Right hindlimb (tissue), 1 donor: ENCODE measurements at places on chromosomes 6 and 20.

DNA sequence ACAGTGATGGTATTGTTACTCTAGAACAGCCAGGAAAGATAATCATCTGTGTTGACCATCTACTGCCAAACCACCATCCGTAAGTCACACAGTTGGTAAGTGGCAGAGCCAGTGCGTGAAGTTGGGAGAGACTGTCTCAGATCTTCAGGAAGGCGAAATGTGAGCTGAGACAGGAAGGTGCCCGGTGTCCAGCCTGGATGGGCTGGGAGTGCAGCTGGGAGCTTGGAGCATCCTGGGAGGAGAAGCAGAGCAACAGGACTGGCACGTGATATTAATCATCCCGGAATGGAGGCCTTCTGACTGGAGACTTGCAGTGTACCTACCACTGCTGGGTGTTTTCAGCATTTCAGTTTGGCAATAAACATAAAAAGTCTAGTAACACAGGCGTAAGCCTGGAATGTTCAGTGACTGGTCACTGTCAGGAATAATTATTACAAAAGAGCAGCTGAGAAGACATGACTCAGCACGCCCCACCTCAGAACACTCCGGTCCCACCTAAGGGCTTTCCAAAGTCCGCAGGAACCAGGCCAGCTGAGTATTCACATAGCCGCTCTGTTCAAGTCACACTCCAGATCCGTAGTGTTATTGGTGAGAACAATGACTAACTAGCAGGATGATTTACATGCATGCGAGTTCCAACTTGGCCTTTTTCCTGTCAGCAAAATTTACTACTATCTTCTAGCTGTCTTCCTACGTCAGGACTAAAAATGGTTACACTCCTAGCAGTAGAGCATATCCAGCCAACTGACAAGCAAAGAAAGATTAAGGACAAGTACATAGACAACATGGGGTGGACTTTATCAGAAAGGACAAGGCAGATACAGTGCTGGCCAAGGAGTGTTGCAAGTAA is 45.1 kb upstream of the PNRC1 start:
- DNase-seq: peak; percentile 69

GRCh38 chr6:137269803-137270202 is 50.6 kb upstream of the IFNGR1 start:
- no peak for DNase-seq

DNA sequence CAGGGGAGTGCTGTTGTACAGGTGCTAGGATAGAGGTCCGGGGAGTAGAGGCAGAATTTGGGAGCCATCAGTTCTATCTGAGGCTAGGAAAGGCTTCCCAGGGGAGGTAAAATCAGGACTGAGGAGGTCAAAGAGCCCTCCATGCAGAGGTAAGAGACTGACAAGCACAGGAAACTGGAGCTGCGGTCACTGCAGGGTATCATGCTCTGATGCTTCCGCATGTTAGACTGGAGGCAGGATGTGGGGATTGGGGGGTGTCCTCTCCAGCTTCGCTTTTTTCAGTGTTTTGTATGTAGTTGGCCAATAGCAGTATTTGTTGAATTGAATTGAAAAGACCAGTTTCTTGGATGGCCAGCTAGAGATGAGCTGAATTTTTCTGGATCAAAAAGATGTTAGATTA is 87.8 kb downstream of the SLC22A3 start:
- DNase-seq: no peak

GRCh38 chr20:64025101-64025825 is 10.7 kb upstream of the C20orf204 start:
- DNase-seq: no peak

DNA sequence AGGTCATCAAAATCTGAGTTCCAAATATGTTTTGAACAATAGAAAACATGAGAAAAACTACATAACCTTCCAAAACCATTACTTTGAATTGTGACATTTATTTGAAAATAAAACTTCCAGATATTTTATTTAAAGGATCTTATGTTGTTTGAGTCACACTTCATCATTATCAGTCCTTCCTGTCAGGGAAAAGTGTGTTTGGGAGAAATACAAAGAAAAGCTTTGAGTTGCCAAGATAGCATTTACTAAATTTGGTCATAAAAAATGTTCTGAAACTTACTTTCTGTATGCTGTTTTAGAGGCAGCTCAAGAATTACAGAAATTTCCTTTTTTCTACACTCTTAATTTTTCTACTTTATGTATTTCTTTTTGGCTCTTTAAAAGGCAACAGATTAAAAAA is 208.2 kb upstream of the RIN2 start:
- DNase-seq: no peak

- DNase-seq: no peak
Measured at GRCh38 chr6:7954477-7955200, 44.1 kb upstream of the TXNDC5 start.

DNA sequence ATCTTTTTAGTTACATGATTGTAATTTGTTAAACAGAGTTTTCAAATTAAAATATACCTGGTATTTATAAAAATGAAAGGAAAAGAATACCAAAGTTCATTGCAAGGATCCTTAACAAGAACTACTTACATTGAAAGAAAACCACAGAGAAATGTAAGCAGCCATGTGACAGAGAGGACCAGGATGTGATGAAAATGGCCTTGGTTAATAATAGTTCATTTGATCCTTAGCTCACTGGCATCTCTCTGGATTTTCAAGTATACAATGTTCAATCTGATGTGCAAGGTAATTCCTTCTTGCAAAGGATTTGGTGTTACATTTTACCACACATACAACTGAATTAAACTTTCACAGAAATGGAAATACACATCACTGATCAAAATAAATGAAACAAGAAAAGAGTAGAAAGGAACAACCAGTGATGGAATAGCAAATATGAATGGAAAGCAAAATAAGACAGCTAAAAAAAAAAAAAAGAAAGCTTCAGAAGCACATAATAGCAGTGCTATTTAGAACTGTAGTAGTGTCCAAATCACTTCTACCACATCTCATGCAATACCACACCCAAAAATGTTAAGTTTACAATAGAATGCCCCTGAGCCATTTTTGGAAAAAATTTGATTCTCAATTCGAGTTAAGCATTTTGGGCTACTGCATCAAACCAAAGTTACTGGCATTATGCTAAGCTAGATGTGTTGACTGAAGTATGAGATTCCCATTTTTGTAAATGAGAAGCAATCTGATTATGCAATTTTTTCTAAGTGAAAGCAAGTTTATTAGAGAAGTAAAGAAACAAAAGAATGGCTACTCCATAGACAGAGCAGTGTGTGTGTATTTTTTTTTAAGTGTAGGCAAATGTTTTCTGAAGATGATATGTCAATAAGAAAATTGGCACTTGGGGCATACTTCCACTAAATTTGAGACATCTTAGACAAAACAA is 22.6 kb upstream of the HLA-A start:
- no peak for DNase-seq

GRCh38 chr6:71733970-71734899 is 152.1 kb upstream of the RIMS1 start:
- no peak for DNase-seq

DNA sequence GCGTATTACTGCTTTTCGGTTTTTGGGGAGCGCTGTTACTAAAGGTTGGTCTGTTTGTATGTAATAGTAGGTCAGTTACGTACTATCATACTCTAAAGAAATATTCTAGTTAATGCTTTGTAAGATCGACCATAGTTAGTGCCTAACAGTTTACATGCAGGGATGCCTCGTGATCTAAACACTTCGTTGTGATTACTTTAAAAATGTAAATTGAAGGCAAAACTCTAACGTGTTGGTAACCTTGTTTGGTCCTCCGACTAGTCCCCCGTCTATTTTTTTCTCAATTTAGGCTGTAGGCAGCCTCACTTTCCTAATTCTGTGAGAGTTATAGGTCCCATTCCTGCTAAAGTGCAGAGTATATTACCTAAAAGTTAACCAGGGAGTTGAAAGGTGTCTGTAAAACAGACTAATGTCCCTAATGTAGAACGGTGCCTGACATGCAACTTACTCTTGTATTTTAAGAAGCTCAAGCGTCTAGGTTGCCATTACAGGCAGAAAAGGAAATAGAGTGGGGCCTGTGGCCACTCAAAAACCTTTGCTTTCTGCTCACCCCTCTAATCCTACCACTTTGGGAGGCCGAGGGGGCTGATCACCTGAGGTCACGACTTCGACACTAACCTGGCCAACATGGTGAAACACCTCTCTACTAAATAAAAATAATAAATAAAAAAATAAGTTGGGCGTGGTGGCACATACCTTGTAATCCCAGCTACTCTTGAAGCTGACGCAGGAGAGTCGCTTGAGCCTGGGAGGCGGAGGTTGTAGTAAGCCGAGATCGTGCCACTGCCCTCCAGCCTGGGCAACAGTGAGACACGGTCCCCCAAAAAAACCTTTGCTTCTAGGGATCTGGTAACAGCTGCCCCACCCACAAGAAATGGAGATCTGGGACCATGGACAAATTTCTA is 37.8 kb downstream of the HFE start:
- DNase-seq: no peak

DNA sequence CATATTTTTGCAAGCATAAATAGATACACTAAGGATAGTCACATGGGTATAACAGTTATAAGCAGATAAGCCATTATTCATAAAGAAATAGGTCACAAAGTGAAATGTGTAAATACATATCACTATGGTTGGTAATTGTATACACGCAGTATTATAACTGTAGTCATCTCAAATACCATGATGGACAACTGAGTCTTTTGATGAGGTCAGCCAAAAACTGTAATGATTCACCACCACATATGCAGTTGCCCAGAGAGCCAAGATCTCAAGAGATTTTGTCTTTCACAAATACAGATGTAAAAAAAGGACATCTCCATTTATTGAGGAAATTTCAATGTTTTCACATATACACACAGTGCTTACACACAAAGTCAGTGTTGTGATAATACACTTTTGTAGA is 28.3 kb downstream of the ZNF292 start:
- no peak for DNase-seq

GRCh38 chr20:49541733-49542513 is 26.0 kb downstream of the PTGIS start:
- DNase-seq: peak; percentile 73

DNA sequence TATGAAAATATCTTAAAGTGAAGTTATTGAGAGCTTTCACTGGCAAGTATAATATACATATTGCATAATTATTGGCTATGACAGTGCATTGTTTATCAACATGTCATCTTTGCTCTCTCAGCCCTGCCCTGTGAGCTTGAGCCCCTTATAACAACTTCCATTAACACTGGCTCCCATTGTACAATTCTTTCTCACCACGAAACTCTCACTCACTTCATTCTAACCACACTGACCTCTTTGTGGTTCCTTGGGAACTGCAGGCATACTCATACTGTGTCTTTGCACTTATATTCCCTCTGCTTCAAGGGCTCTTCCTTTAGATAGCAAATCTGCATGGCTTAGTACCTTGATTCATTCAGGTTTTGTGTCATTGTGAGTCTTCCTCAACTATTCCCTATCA is 411.8 kb downstream of the CDKAL1 start:
- DNase-seq: no peak

DNA sequence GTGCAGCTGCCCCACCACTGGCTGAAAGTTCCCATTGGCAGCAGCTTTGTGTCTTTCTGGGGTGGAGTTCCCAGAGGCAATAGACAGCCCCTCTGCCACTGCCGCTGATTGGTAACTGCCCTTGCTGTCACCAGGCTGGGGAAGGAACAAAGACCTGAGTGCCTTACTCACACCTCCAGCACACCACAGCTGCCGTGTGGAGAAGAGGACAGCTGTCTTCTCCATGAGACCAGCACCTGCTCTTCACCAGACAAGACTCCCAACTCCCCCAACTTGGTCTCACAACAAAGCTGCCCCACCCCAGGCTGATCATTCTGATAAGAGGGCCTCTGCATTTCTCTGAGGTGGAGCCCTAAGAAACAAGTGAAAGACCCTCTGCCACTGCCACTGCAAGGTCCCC is 39.7 kb upstream of the PTCHD4 start:
- no peak for DNase-seq

DNA sequence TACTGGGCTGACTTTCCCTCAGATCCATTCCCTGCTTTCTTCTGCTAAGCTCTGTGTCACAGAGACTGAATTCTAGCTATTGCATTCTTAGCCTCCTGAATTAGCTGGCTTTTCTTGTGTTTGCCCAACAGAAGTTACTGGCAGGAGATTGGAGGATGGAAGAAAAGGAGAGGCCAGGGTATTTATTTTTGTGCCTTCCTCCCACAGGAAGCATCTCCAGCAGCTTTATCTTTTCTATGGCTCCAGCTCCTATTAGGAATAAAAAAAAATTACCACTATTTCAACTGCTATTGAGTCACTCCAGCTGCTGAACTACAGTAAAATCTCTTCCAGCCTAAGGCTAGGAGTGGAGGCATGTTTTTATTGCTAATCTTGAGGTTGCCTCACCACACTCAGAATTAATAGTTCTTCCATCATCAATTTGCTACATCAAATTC is 492.4 kb downstream of the RFPL4B start:
- DNase-seq: no peak

DNA sequence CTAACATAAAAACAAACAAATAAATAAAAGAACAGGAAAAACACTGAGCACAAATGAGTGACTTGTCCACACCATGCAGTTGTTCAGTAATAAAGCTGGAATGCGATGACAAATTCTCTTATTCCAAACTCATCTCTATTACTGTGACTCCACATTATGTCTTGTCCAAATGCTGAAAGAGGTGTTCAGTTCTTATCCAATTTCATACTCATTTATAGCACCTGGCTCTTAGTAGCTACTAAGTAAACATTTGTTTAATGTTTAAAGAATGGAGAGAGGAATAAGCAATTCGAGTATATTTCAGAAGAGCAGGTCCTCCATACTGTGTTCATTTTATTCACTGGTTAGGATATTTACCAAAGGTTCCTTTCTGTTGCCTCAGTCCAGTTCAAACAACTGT is 439.0 kb upstream of the JAG1 start:
- no peak for DNase-seq

GRCh38 chr20:44959638-44960102 is 527 bp downstream of the TOMM34 start:
- peak; percentile 52 for DNase-seq

DNA sequence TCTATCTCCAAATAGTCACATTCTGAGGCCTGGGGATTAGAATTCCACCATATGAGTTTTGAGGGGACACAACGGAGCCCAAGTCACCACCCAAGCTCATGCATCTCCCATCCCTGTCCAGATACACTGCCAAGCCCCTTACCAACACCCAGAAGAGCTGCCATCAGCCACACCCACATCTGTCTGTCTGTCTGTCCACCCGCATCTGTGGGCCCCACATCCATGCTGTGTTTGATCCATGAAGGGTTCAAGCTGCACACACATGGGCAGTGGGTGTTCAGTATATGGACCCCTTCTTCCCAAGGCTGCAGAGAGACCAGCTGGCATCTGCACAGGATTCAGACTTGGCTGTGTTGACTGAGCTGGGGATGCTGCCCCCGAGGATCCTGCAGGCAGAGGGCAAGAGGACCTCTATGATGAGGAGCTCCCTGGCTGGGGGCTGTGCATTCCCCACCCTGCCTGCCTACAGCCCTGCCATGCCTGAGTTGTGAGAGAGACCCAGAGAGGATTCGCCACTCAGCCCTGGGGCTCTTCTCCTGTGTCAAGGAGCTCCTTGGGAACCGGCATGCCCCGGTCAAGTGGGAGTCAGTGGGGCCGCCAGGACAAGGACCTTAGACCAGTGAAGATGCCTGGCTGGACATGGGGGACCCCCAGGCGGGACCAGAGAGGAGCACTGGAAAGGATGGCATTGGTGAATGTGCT is 206.4 kb downstream of the SYNDIG1 start:
- peak; percentile 9 for DNase-seq
